HepG2 (cell line): ENCODE measurements at places on chromosomes 1 and 21. TPM values are rescaled to one million over a fixed set of nuclear protein-coding genes. Genes with fewer than 3 reads are reported as not detected.
A peak's percentile ranks its signal among the peaks of the same experiment; 100 is the strongest.

Gene TMEM183A
- polyA plus RNA-seq: 56.2 and 59.7 TPM in 2 replicates

Gene EPHX1
- 27.7 and 38.3 TPM in 2 replicates for polyA plus RNA-seq

Gene FCRL6
- polyA plus RNA-seq: not detected in 2 replicates

Gene EPHA2
- polyA plus RNA-seq: 53.6 and 62.5 TPM in 2 replicates

Gene CD160
- 0.04 and 0.09 TPM in 2 replicates for polyA plus RNA-seq

Gene OVAAL
- polyA plus RNA-seq: 0.04 and 0.08 TPM in 2 replicates

Gene MROH7
- polyA plus RNA-seq: 0.08 and 0.09 TPM in 2 replicates

Gene TOR3A
- polyA plus RNA-seq: 14.7 and 19.0 TPM in 2 replicates

Gene GOLT1A
- polyA plus RNA-seq: 25.8 and 32.8 TPM in 2 replicates

Gene PGLYRP4
- polyA plus RNA-seq: not detected in 2 replicates

DNA sequence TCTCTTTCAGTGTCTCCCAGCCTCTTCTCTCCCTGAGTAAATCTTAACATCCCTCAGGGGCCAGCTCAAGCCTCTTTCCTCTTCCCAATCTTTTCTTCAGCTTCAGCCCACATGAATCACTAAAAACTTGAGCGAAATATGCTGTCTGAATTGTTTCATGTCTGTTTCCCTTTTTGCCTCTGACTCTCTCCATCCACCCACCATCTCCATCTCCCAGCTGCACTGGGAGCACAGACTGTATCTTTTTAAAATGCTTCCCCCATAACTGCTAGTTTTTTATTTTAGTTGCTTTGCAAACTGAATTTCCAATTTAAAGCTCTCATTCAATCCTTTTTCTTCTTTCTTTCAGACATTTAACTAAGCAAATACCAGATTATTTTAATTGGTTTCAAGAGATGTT lies 3.0 kb upstream of the AHCTF1 start:
- peaks cover 3% of the 10 kb centered on the region for H3K4me1 ChIP-seq
- H3K27me3 ChIP-seq: no peaks in the 10 kb centered on the region; the same call in 2 of the 3 replicates

DNA sequence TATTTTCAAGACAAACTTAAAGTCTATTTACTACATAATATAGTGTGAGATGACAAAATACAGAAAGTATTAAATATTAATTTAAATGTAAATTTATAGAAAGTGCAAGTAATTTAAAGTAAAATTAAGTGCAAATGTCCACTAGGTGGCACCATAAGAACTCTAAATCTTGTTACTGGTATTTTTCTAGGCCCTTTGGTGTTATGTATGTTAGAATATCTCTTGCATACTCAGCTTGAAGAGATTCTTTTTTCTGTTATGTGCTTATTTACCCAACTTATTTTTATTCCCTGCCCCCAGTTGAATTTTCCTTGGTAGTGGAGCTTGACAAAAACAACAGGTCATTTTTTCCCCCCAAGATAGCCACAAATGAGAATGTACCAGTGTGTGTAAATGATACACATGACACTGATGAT lies 71.5 kb downstream of the RPS6KC1 start:
- H3K27ac ChIP-seq: no peak overlapping the region
- peaks cover 19% of the 10 kb centered on the region for H3K4me1 ChIP-seq
- DNase-seq: peak; percentile 48

- H3K4me3 ChIP-seq: no peak overlapping the region
- no peaks in the 10 kb centered on the region for H3K4me1 ChIP-seq
- no peaks in the 10 kb centered on the region for H3K36me3 ChIP-seq
- DNase-seq: peak; percentile 10
- H3K27ac ChIP-seq: no peak overlapping the region
Measured at GRCh38 chr1:96236156-96236739, 485.3 kb upstream of the PTBP2 start.

DNA sequence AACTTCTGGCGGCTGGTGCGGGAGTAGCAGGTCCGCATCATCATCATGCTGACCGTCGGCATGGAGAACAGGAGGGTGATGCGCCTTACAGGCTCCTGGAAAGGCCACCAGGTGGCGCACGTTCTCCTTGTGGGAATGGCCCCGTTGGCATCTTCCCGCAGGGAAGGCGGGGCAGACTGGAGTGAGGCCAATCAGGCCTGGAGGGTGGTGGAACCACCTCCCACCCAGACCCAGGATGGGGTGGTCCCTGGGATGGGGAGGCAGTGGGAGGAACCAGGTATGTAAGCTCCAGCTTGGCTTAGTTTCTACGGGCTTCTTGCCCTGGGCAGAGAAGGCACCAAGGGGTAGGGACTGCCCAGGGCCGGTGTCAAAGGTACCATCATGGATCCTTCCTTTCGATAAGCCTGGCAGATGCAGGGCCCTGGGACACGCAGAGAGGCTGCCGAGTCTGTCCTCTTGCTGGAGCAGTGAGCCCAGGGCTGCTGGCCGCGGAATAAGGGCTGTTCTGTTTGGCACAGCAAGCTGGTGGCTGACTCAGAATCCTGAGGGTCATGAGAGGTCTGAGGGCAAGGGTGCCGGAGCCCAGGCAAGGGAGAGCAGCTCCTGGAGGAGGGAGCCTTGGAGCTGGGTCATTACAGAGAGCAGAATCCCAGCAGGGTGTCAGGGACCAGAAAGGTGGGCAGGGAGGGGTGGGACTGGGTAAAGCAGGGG lies 8.7 kb upstream of the LGR6 start:
- H3K4me3 ChIP-seq: no peak overlapping the region
- peak; percentile 74 for DNase-seq
- H3K27ac ChIP-seq: no peak overlapping the region
- H3K36me3 ChIP-seq: no peaks in the 10 kb centered on the region
- H3K27me3 ChIP-seq: peaks cover 5% of the 10 kb centered on the region

DNA sequence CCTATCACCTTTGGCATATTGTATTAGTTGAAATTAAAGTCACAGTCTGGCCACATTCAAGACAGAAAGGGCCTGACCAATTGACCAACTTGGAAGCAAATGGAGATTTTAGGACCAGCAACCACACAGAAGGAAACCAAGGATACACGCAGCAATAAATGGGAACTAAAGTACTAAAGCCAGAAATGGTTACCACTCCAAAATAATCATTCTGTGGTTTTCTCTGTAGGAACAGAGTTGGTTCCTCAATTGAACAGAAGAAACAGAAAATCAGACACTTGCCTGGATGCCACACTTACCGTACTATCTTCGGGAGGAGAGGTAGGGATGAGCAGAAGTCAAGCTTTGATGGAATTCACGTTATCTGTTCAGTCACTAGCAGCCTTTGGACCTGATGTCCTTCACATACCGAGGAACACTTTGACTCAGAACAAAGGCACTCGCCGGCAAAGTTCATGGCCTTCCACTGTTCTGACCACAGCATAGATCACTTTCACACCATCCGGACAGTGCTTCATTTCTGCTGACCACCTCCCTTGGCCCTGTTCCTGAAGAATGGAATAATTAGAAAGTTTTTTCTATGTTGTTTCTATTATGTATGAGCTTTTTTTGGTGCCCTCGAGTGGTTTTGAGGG lies 96.9 kb downstream of the LPAR3 start:
- H3K4me3 ChIP-seq: no peak overlapping the region
- no peaks in the 10 kb centered on the region for H3K36me3 ChIP-seq
- DNase-seq: peak; percentile 74
- H3K4me1 ChIP-seq: peaks cover 9% of the 10 kb centered on the region

GRCh38 chr1:168920456-168921094 lies 185.9 kb upstream of the ATP1B1 start:
- no peaks in the 10 kb centered on the region for H3K27me3 ChIP-seq
- DNase-seq: peak; percentile 70
- peak overlapping the region; percentile 12 for H3K27ac ChIP-seq
- no peaks in the 10 kb centered on the region for H3K36me3 ChIP-seq
- peaks cover 52% of the 10 kb centered on the region for H3K4me1 ChIP-seq

GRCh38 chr1:20376880-20377494 lies 86.3 kb downstream of the VWA5B1 start:
- H3K4me1 ChIP-seq: no peaks in the 10 kb centered on the region
- DNase-seq: peak; percentile 10
- H3K4me3 ChIP-seq: no peak overlapping the region
- H3K27me3 ChIP-seq: peaks cover 18% of the 10 kb centered on the region; the same call in 2 of the 3 replicates
- no peaks in the 10 kb centered on the region for H3K36me3 ChIP-seq

DNA sequence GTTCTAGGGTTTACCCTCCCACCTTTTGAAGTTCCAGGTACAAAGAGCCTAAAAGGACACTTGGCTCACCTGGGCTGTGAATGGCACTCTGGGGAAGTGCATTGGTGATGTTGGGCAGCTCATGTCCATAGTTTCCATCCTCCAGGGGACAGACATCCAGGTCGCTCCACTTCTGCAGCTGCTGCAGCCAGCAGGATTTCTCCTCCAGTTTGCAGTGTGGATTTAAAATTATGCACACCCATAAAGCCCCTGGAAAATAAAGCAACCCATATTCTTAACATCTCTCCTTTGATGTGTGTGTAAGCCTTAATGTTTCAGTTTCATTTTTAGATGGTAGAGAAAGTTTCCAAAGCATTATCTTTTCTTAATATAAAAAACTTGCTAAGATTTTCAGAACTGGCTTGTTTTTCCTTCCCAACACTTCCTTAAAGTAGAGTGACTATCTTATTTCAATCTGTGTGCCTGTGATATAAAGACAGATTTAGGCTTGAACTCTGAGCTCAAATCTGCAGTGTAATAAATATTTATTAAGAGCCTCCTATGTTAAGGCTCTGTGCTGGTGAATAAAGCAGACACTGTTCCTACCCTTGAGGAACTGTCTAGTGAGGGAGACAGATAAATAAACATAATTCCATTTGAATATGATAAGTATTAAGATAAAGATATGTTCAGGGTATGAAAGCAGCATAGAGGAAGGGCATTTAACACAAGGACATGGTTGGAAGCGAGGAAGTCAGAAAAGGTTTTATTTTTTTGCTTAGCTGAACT lies 39.1 kb downstream of the UROD start:
- no peaks in the 10 kb centered on the region for H3K4me1 ChIP-seq
- no peaks in the 10 kb centered on the region for H3K27me3 ChIP-seq
- no peak overlapping the region for H3K27ac ChIP-seq
- no peak for DNase-seq
- H3K36me3 ChIP-seq: peaks cover 16% of the 10 kb centered on the region

DNA sequence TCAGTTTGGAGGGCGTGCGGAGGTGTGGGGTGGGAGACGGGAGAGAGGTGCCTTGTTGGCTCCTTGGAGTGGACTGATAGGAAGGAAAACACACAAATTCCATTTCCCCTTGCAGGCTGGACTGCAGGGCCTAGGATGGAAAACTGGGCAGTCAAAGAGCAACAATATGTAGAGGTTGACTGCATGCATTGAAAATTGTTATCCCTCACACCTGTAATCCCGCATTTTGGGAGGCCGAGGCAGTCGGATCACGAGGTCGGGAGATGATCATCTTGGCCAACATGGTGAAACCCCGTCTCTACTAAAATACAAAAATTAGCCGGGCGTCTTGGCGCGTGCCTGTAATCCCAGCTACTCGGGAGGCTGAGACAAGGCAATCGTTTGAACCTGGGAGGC lies 128.2 kb downstream of the PPIAL4G start:
- no peak overlapping the region for H3K4me3 ChIP-seq
- H3K36me3 ChIP-seq: no peaks in the 10 kb centered on the region

GRCh38 chr1:38000529-38001455 lies 4.5 kb downstream of the FHL3 start:
- H3K36me3 ChIP-seq: peaks cover 15% of the 10 kb centered on the region
- peak overlapping the region; percentile 72 for H3K27ac ChIP-seq
- peaks cover 58% of the 10 kb centered on the region for H3K4me1 ChIP-seq
- peak; percentile 56 for DNase-seq
- no peaks in the 10 kb centered on the region; the same call in 2 of the 3 replicates for H3K27me3 ChIP-seq
- peak overlapping the region; percentile 23 for H3K4me3 ChIP-seq

DNA sequence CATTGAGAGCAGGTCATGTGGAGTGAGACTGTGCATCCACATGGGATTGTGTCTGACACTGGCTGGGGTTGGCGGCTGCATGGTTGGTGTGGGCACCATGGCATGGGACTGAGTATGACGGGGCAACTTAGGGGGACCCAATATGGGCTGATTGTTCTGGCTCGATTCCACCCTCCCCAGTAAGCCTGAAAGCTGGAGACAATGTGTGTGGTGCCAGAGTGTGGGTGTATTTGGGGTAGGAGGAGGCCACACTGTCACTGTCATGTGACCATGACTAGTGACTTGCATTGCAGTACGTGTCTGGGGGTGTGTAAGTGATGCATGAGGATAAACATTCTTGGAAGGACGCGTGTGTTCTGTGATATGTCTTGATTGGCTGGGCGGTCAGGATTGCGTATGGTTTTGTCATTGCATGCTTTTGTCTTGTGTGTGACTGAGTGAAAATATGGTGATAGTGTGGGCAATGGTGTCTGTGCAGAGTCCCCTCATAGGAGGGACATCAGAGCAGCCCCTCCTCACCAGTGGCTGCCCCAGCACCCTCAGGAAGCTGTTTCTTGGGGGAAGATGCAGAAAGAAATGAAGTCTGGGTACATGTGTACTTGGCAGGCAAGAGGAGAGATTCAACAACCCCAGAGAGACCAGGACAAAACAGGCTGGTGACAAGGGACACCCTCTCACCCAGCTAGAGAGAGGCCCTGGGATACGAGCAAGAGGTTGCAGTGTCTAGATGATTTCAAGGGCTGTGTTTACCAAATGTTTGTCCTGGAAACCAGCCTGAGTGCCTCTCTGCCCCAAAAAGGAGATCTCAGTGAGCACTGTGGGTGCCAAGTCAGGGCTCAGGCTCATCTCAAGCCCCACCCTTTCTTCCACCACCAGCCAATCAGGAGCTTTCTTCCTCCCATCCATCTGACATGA lies 36.3 kb downstream of the SDC3 start:
- DNase-seq: no peak
- H3K27me3 ChIP-seq: peaks cover 2% of the 10 kb centered on the region; the same call in 1 of the 2 replicates
- no peaks in the 10 kb centered on the region for H3K36me3 ChIP-seq
- no peak overlapping the region for H3K4me3 ChIP-seq
- no peak overlapping the region for H3K27ac ChIP-seq
